ENCODE measurements at places on chromosomes 12 and 14. TPM values are rescaled to one million over a fixed set of nuclear protein-coding genes. Genes with fewer than 3 reads are reported as not detected.

DNA sequence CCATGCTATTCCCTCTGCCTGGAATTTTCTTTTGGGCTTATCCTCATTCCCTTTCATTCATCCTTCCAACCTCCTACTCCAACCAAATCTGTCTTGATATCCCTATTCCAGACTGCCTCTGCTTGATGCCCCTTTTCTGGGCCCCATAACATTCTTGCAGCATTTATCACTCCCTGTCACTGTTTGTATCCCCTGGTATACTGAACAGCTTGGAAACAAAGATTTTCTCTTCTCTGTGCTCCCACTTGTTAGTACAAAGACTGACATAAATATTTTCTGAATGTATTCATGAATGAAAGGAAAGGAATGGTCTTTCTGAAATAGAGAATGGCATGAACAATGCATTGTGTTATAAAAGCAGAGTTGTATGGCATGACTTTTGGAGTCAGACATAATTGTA, 7.5 kb downstream of the IRAK4 start:
- no peak for DNase-seq

GRCh38 chr12:52200086-52200780, 8.4 kb upstream of the KRT80 start:
- DNase-seq = no peak

GRCh38 chr14:20671597-20672283, 12.6 kb upstream of the RNASE4 start:
- no peak for DNase-seq

The RIPK3 gene
- total RNA-seq = 12.5 TPM

DNA sequence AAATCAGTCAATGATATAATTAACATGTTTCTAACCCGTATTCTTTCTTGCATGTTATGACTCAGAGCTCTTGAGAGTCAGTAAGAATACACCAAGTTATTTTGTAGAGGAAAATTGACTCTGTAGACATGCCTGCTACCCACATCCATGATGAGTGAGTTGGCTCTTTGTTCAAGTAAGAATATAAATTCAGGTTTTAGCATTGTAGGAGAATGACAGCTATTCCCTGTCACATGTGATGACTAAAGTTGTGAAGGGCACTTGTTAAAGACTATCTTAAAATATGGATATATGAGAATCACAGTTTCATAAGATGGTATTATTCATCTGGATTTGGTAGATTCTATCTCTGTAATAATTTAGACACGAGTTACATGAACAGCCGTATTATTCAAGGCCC, 209.1 kb downstream of the CCDC59 start:
- no peak for DNase-seq

DNA sequence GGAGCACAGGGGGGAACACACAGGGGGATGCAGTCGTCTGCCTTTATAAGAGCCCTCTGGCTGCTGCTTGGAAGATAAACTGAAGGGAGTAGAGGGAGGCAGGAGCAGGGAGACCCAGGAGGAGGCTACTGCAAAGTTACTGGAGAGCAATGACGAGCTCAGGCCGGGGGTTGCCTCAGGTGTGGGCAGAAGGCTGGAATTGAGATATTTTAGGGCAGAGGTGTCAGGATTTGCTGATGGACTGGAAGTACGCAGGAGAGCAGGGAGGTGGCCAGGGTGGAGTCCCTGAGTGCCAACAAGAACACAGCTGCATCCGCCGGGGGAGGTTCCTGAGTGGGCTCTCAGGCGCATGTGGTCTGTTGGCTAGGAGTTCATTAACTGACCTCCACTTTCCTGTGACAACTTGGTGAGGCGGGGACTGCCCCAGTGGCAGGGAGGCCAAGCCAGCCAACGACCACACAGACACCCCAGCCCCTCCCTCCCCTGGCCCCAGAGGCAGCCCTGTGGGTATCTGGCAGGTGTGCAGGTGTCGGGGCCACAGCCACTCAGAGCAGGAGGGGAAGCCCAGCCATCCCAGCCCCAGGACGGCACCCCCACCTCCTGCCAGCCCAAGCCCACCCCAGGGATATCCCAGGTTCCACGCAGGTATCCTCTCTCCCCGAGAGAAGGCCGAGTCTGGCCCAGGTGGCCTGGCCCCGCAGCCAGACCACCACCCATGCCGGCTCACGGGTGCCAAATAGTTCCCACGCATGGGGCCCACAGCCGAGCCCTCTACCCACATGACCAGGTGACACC, 85.4 kb downstream of the NCOR2 start:
- DNase-seq = no peak

- DNase-seq = no peak
Observed at GRCh38 chr14:69226736-69227135, 33.2 kb upstream of the GALNT16 start.

GRCh38 chr12:131363393-131363792, 347.5 kb upstream of the SFSWAP start:
- peak; percentile 40 for DNase-seq

- no peak for DNase-seq
Observed at GRCh38 chr12:76029982-76030340, 1.6 kb downstream of the PHLDA1 start.

The FOXJ2 gene
- total RNA-seq = 17.1 TPM

DNA sequence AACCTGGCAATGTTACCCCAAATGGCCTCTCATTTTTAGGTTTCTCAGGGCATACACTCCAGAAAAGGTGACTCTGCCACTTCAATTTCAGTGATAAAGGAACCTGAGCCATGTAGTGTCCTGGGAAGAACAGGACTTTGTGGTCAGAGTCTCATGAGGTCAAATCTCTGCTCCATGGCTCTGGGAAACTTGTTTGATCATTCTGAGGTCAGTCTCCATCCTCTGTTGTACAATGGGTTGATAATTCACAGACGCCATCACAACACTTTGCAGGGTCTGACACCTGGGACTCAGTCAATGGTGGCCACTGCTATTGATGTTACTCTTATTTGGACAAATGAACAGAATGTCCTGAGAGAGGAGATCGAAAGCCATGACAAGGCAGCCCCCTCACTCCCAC, 31.1 kb upstream of the SMOC1 start:
- DNase-seq = no peak

GRCh38 chr14:42001431-42001830, 394.8 kb downstream of the LRFN5 start:
- DNase-seq = no peak

- peak; percentile 81 for DNase-seq
Observed at GRCh38 chr14:93133464-93133863, 17.7 kb upstream of the ITPK1 start.

GRCh38 chr12:52611080-52611468, 7.3 kb downstream of the KRT73 start:
- no peak for DNase-seq

The HEBP1 gene
- 32.3 TPM for total RNA-seq

The PRR4 gene
- 0.68 TPM for total RNA-seq

The OTUB2 gene
- total RNA-seq = 0.14 TPM

DNA sequence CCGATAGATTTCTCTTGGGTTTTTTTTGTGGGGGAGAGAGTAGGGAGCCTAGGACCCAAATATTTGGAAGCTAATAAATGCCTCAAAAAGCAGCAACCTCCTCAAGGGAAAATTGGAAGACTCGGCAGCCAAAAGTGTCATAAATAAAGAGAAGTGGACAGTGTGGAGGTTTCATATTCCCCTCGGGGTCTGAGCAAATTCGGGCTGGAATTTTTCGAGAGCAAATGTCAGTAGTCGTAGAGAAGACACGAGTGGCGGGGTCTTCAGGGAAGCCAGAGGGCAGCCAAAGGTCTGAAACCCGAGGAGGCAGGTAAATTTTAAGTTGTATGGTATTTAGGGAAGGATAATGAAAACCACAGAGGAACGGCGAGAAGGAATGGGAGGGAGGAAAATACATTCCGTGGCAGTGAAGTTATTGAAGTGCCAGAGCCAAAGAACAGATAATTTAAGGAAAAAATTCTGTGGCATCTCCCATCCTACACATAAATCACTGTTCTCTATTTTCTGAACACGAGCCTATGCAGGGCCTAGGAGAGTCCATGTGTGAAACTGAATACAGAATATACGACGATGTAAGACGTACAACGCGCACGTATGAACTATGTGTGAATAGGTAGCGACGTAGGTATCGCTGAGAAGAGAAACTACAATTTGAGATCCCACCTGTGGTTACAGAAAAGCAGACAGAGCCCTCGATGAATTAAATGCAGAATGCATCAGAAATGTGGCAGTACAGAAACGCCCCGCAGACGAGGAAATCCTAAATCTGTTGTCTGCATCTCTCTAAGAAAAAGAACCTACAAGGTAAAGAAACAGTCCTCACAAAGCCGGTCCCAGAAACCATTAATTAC, 12.9 kb downstream of the BCL11B start:
- DNase-seq = no peak

DNA sequence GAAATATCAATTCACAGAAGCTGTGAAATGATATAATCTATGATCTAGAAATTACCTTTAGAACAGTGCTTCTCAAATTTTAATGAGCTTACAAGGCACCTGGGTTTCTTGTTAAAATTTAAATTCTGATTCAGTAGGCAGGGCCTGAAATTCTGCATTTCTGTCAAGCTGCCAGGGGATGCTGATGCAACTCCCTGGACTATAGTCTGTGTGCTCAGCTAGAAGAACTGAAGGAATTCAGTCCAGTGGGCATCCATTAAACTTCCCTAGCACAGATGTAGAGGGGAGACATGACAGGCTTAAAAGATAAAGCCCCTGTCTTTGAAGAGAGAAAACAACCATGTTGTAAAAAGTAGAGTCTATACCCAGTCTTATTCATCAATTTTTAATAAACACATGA, 441.8 kb downstream of the TMTC2 start:
- no peak for DNase-seq

- DNase-seq = no peak
Observed at GRCh38 chr12:94875525-94875924, 128.0 kb downstream of the NDUFA12 start.
